ENCODE measurements at places on chromosomes 13 and 19.

GRCh38 chr13:36251017-36251416 is 36.7 kb upstream of the SOHLH2 start:
- no peaks in the 10 kb centered on the region for H3K36me3 ChIP-seq
- H3K4me1 ChIP-seq = no peaks in the 10 kb centered on the region
- H3K27me3 ChIP-seq = no peaks in the 10 kb centered on the region
- no peak for DNase-seq
- no peak overlapping the region for H3K27ac ChIP-seq
- no peak overlapping the region for H3K4me3 ChIP-seq

- H3K4me3 ChIP-seq = no peak overlapping the region
These were observed 40.2 kb downstream of the CILP2 start for GRCh38 chr19:19578252-19578651.

DNA sequence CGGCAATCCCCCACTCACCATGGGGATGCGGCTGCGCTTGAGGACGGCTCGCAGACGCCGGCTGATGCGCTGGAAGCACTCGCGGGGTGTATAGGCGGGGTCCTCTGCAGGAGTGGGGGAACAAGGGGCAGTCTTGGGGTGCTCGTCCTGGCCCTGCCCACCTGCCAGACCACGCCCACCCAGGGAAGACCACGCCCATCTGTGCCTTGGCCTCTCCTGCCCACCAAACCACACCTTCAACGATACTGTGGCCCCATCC is 6.7 kb downstream of the RNU6-9 start:
- no peaks in the 10 kb centered on the region for H3K27me3 ChIP-seq
- no peaks in the 10 kb centered on the region for H3K4me1 ChIP-seq
- H3K36me3 ChIP-seq = no peaks in the 10 kb centered on the region
- DNase-seq = no peak

GRCh38 chr13:28327373-28328270 is 167.3 kb downstream of the FLT1 start:
- H3K4me3 ChIP-seq = no peak overlapping the region
- peaks cover 7% of the 10 kb centered on the region for H3K4me1 ChIP-seq
- DNase-seq = no peak
- H3K36me3 ChIP-seq = no peaks in the 10 kb centered on the region
- no peak overlapping the region for H3K27ac ChIP-seq

DNA sequence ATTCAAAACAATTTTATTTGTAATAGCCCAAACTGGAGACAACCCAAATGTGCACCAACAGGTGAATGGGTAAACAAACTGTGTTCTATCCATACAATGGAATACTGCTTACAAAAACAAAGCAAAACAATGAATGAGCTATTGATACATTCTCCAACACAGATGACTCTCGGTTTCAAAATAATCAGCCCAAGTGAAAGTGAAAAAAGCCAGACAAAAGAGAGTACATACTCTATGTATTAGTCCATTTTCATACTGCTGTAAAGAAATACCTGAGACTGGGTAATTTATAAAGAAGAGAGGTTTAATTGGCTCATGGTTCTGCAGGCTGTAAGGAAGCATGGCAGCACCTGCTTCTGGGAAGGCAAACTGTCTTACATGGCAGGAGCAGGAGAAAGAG is 65.2 kb upstream of the LRCH1 start:
- no peaks in the 10 kb centered on the region for H3K36me3 ChIP-seq
- no peak for DNase-seq
- no peaks in the 10 kb centered on the region for H3K27me3 ChIP-seq
- H3K4me1 ChIP-seq = no peaks in the 10 kb centered on the region

- DNase-seq = no peak
- no peak overlapping the region for H3K27ac ChIP-seq
- no peaks in the 10 kb centered on the region for H3K36me3 ChIP-seq
- H3K4me3 ChIP-seq = no peak overlapping the region
- H3K27me3 ChIP-seq = no peaks in the 10 kb centered on the region
These were observed 52.5 kb downstream of the FLT3 start for GRCh38 chr13:28047757-28048388.

DNA sequence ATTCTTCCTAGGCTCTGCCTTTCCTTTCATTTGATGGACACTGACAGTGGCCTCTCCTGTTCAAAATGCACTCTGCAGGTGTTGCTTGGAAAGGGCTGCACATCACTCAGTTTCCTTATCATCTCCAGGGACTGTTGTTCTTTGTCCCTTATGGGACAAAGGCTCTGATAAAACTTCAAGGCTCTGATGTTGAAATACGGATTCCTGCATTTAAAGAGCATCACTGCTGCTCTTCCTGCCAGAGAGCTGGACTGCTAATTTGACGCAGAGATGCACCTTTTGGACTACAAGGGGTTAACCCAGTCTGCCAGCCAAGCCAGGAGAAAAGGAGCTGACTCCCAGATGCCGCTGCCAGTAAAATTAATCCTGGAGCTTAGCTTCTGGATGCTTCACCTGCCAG is 952.1 kb downstream of the DIAPH3 start:
- no peaks in the 10 kb centered on the region for H3K4me1 ChIP-seq
- no peaks in the 10 kb centered on the region for H3K36me3 ChIP-seq
- no peak overlapping the region for H3K4me3 ChIP-seq

- H3K36me3 ChIP-seq = no peaks in the 10 kb centered on the region
- H3K27ac ChIP-seq = no peak overlapping the region
- H3K4me1 ChIP-seq = no peaks in the 10 kb centered on the region
- no peak for DNase-seq
- H3K4me3 ChIP-seq = no peak overlapping the region
These were observed 12.8 kb upstream of the PEAK3 start for GRCh38 chr19:2294687-2295335.

GRCh38 chr13:33798023-33798422 is 19.9 kb upstream of the RFC3 start:
- H3K27me3 ChIP-seq = no peaks in the 10 kb centered on the region
- no peak overlapping the region for H3K27ac ChIP-seq
- no peaks in the 10 kb centered on the region for H3K4me1 ChIP-seq

DNA sequence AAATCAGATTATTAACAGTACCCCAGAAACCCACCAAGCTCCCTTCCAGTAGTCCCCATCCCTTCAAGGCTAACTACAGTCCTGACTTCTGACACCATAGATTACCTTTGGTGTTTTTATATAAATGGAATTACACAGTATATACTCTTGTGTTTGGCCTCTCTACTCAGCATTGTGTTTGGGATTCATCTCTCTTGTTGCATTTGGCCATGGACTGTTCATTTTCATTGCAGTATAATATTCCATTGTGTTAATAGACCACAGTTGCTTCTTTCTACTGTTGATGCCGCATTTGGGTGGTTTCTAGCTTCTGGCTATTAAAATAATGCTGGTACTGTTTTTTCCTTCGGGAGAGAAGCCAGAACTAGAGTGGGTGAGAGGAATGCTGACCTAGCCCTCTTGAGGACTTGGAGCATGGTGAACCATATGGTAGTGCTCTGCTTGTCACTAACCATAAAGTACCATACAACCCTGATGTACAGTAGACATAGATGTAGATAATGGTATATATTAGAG is 18.9 kb upstream of the GARRE1 start:
- no peak overlapping the region for H3K27ac ChIP-seq
- H3K27me3 ChIP-seq = no peaks in the 10 kb centered on the region
- H3K36me3 ChIP-seq = peaks cover under 1% of the 10 kb centered on the region
- no peaks in the 10 kb centered on the region for H3K4me1 ChIP-seq
- H3K4me3 ChIP-seq = no peak overlapping the region

DNA sequence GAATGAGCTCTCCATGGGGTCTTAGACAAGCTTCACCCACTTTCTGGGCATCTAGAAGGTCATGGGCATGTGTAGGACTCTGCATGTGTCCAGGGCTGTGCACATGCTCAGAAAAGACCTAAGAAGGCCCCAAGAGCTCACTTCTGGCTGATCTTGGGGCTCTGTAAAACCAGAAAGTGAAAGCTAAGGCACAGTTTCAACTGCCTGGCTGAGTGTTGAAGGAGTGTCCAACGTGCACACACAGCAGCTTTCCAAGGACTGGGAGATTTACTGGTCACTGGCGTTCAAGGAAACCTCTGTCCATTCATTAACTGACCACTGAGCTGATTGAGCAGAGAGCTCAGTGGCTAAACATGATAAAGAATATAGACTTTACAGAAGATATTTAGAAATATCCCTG is 137.9 kb downstream of the KATNAL1 start:
- no peak overlapping the region for H3K4me3 ChIP-seq
- H3K36me3 ChIP-seq = no peaks in the 10 kb centered on the region
- H3K4me1 ChIP-seq = no peaks in the 10 kb centered on the region
- H3K27ac ChIP-seq = peak overlapping the region; percentile 5
- no peaks in the 10 kb centered on the region for H3K27me3 ChIP-seq

GRCh38 chr19:16168465-16169081 is 4.8 kb downstream of the CIB3 start:
- no peak overlapping the region for H3K4me3 ChIP-seq
- H3K36me3 ChIP-seq = no peaks in the 10 kb centered on the region
- no peak for DNase-seq
- no peaks in the 10 kb centered on the region for H3K4me1 ChIP-seq

- DNase-seq = no peak
- no peak overlapping the region for H3K4me3 ChIP-seq
- no peaks in the 10 kb centered on the region for H3K4me1 ChIP-seq
- no peaks in the 10 kb centered on the region for H3K36me3 ChIP-seq
- H3K27ac ChIP-seq = no peak overlapping the region
These were observed 8.5 kb upstream of the ZNF429 start for GRCh38 chr19:21496876-21497275.

- H3K27ac ChIP-seq = no peak overlapping the region
- H3K4me1 ChIP-seq = no peaks in the 10 kb centered on the region
- no peaks in the 10 kb centered on the region for H3K36me3 ChIP-seq
- H3K4me3 ChIP-seq = no peak overlapping the region
- no peak for DNase-seq
These were observed 73.5 kb downstream of the CAB39L start for GRCh38 chr13:49370371-49370770.

GRCh38 chr19:18291590-18292461 is 10.4 kb upstream of the JUND start:
- DNase-seq = peak; percentile 96
- H3K36me3 ChIP-seq = no peaks in the 10 kb centered on the region
- H3K4me1 ChIP-seq = peaks cover 8% of the 10 kb centered on the region
- peak overlapping the region; percentile 98 for H3K27ac ChIP-seq

DNA sequence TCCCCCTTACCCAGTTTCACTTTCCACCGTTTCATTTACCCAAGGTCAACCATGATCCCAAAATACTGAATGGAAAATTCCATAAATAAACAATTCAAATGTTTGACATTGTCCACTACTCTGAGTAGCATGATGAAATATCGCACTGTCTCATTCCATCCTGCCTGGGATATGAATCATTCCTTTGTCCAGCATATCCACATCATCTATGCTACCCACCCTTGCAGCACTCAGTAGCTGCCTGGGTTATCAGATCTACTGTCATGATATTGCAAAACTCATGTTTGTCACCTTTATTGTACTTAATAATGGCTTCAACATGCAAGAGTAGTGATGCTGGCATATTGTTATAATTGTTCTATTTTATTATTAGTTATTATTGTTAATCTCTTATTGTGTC is 263.9 kb upstream of the NBEA start:
- no peak overlapping the region for H3K4me3 ChIP-seq
- no peaks in the 10 kb centered on the region for H3K36me3 ChIP-seq
- no peaks in the 10 kb centered on the region for H3K4me1 ChIP-seq
- no peak for DNase-seq
- no peak overlapping the region for H3K27ac ChIP-seq

DNA sequence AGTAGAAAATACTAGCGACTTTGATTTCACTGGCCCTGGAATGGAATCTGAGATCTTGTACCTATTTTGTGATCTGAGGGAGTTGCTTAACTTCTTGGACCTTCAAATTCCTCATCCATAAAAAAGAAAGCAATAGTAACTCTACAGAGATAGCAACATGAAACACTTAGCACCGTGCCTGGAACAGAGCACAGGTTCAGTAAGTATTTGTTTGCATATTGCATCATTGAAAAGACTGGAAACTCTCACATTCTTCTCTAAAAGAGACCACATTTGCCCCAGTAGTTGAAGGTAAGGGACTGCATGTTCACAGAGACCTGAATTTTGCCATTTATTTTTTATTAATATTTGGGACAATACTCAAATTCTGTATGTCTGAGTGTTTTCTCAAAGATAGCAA is 358.1 kb downstream of the COG6 start:
- H3K36me3 ChIP-seq = no peaks in the 10 kb centered on the region
- no peak for DNase-seq
- no peaks in the 10 kb centered on the region for H3K4me1 ChIP-seq
- no peak overlapping the region for H3K4me3 ChIP-seq
- H3K27ac ChIP-seq = no peak overlapping the region

GRCh38 chr13:83470133-83470797 is 412.0 kb downstream of the SLITRK1 start:
- H3K36me3 ChIP-seq = no peaks in the 10 kb centered on the region
- DNase-seq = no peak
- no peak overlapping the region for H3K27ac ChIP-seq
- no peaks in the 10 kb centered on the region for H3K27me3 ChIP-seq

GRCh38 chr19:9721861-9722260 is 46.7 kb downstream of the ZNF846 start:
- H3K4me1 ChIP-seq = no peaks in the 10 kb centered on the region
- H3K27me3 ChIP-seq = no peaks in the 10 kb centered on the region
- no peak for DNase-seq
- H3K27ac ChIP-seq = no peak overlapping the region

DNA sequence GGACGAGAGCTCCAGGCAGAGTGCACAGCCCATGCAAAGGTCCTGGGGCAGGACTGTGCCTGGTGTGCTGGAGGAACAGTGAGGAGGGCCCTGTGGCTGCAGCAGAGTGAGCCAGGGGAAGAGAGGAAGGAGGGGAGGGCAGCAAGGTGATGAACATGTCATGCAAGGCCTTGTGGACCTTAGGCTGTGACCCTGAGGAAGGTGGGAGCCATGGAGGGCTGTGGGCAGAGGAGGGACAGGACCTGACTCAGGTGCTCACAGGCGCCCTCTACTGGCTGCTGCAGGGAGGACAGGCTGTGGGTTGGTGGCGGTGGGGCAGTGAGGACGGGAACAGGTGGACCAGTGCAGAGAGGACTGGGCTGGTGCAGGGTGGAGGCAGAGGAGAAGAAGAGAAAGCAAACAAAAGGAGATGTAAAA is 170.3 kb downstream of the PTPRS start:
- no peak overlapping the region for H3K27ac ChIP-seq
- H3K27me3 ChIP-seq = no peaks in the 10 kb centered on the region
- H3K4me1 ChIP-seq = no peaks in the 10 kb centered on the region
- no peak for DNase-seq
- no peak overlapping the region for H3K4me3 ChIP-seq

DNA sequence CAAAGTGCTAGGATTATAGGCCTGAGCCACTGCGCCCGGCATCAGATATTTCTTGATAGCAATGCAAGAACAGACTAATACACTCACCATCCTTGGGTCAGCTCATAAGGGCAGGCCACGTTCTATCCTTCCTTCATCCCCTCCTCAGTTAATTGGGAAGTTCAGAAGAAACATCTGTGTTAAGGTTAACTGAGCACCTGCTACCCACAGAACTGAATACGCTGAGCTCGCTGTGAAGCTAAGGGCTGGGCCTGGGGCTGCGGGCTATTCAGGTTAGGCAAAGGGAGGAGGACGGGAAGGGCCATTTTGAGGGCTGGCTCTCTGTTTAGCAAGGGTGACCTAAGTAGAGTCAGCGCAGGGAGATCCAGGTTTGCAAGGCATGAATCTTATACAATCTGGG is 43.0 kb upstream of the UQCRFS1 start:
- H3K4me3 ChIP-seq = no peak overlapping the region
- H3K36me3 ChIP-seq = no peaks in the 10 kb centered on the region
- no peaks in the 10 kb centered on the region for H3K27me3 ChIP-seq
- no peak overlapping the region for H3K27ac ChIP-seq

All from kidney (tissue), 22 donors.